GOT3 (cell line): ENCODE measurements at places on chromosomes 13 and 19.

GRCh38 chr13:61362522-61362921 lies 53.1 kb downstream of the PCDH20 start:
- DNase-seq = no peak

- no peak for DNase-seq
Measured at GRCh38 chr19:2302319-2303210, 5.4 kb downstream of the LINGO3 start.

- DNase-seq = no peak
Measured at GRCh38 chr13:43285933-43286597, 262.7 kb downstream of the DNAJC15 start.

DNA sequence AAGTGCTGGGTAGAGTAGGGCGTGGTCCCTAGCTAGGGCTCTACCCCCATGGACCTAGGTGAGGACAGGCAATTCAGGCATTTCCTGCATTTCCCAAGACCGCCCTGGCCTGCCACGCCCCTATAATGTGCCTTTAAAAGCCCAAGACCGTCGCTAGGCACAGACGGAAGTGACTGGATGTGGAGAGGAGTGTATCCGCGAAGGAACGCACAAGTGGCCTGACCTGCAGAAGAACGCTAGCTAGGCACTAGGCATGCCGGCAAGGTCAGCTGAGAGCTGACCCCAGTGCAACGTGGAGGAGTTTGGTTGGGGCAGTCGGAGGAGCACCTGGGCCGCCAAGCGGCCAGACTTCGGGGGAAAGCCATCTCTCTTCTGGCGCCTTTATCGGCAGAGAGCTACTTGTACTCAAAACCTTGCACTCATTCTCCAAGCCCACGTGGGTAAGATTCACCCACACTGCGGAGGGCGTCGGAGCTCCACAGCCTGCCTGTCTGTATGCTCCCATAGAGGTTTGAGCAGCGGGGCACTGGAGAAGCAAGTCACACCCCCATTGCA lies 370.0 kb downstream of the FGF9 start:
- no peak for DNase-seq

GRCh38 chr19:2798158-2798685 lies 12.9 kb downstream of the THOP1 start:
- no peak for DNase-seq
